SJCRH30 (cell line): ENCODE measurements at places on chromosomes 5 and 9.

- no peak for DNase-seq
Measured at GRCh38 chr9:108167136-108167900, 677.7 kb upstream of the KLF4 start.

DNA sequence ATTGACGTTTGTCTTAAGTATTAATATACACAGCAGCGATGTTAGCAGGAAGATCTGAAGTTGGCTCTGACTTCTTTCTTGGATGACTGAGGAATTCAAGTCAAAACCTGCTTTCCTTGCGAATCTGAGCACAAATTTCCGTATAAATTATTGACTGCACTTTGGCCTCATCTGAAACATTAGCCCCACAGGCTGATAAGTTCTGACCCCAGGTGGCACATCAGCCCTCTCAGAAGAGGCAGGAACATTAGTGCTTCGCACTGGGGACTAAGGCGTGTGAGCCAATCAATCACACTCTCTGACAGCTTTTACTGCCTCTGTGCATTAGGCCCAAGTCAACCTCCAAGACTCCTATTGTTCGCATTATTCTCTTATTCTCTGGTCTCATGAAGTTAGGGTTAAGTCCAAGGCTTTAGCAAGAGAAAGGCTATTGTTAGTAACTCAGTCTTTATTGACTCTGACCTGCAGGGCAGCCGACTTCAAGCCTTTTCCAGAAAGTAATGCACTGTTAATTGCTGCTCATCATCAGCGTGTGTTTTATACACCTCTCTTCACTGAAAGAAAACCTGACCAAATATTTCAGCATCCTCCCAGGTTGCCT lies 84.2 kb downstream of the ZNF608 start:
- DNase-seq: peak; percentile 50

DNA sequence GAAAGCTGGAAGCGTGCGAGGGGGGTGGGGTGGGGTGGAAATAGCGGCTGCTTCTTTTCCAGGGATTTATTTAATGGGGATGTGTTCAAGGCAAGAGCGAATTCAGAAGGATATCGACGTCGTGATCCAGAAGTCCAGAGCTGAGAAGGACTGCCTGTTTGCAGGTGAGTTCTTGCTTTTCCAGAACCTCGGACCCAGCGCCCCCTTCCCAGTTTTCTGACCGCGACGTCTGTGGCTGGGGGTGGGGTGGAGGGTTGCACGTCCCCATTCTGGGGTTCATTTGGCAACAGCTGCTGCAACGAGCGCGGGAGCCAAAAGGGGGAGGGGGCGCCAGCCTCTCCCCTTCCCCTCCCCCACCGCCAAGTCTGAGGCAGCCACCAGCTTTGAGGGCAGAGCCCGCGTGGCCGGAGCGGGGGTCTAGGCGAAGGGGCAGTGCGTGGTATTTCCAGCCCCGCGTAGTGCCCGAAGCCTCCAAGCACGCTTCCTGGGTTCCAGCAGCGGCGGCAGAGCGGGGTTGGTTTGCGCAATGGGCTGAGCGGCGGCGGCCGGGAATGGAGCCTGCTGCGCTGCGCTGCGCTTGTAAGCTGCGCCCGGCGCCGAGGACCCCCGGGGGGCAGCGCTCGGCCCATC lies 701 bp downstream of the PARP8 start:
- DNase-seq: peak; percentile 32

- DNase-seq: no peak
Measured at GRCh38 chr5:56588636-56589480, 226.5 kb upstream of the MAP3K1 start.

DNA sequence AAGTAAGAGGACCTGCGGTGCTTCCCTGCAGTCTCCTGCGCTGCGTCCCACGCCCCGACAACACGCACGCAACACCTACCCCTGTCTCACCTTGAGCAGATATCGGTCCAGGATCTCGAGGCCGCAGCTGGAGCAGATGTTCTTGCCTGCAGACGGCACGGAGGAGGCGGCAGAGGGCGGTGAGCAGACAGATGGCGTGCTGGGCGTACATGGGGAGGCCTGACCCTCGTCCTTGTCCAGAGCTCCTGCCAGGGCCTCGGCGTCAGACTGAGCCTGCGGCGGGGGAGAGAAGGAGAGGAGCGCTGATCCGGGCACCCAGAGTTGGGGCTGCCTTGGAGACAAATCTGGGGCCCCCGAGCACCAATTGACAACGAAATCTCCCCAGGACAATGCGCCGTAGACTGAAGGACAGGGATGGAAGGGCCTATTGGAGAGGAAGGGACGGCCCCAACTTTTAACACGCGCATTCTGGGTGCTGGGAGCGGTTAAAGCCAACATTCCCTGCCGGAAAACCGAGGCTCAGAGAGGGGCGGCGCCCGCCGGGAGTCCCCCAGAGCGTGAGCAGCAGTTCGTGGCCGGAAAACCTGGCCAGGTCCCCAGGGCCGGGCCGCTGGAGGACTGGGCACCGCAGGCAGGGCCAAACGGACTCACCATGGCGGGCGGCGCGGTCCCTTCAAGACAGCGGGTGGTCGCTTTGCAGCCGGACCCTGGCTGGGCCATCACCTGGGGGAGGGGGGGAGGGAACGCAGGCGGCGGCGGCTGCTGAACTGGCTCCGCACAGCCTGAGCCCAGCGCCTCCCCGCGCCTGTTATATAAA lies 1.8 kb downstream of the LHX6 start:
- DNase-seq: no peak

GRCh38 chr5:134426361-134426760 lies 14.7 kb upstream of the CDKN2AIPNL start:
- no peak for DNase-seq

DNA sequence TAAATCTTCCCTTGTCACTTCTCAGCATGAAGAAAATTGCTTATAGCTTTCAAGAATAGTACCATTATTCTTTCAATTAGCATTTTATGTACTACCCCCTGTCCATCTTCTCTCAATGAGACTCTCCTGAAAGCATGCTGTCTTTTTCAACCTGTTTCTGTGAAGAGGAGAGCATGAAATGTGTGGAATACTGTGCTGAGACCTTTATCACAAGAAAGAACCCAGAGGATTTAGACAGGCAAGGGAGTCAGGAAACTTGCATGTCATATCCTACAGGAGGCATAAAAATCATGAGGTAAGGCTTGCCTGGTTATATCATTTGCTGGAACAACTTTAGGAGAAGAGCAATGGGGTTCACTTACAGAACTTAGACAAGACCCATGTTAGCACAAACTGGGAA lies 56.7 kb upstream of the LPAR1 start:
- DNase-seq: no peak

- DNase-seq: no peak
Measured at GRCh38 chr5:132095424-132095972, 21.9 kb downstream of the CSF2 start.

DNA sequence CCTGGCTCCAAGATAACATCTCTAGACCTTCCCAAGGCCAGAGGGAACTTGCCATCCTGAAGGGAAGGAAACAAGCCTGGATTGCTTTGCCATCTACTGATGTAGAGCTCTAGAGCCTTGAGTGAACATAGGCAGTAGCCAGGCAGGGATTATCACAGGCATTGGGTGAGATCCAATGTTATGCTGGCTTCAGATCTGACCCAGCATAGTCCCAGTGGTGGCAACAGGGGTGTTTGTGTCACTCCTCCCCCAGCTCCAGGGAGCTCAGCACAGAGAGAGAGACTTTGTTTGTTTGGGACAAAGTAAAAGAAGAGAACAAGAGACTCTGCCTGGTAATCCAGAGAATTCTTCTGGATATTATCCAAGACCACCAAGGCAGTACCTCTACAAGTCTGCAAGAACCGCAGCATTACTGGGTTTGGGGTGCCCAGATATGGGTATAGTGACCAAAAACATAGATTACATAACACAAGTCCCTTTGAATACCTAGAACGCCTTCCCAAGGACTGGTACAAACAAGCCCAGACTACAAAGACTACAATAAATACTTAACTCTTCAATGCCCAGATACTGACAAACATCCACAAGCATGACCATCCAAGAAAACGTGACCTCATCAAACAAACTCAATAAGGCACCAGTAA lies 137.6 kb upstream of the DAPK1 start:
- no peak for DNase-seq

DNA sequence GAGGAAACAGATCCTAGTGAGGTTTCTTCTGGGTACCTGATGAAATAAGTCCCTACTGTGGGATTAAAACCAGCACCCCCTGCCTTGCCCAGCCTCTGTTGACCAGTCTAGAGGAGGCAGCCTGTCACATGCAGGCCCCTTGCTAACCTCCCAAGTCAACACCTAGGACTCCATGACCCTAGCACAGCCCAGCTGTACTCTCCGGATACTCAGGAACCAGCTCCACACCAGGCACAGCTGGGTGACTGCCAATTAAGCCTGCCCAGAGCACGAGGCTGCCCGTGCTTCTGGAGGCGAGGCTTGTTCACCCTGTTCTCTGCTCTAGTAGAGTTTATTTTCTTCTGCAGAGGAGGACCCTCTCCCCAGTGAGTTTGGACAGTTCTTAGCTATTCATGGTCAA lies 92.5 kb downstream of the SNX24 start:
- DNase-seq: no peak

DNA sequence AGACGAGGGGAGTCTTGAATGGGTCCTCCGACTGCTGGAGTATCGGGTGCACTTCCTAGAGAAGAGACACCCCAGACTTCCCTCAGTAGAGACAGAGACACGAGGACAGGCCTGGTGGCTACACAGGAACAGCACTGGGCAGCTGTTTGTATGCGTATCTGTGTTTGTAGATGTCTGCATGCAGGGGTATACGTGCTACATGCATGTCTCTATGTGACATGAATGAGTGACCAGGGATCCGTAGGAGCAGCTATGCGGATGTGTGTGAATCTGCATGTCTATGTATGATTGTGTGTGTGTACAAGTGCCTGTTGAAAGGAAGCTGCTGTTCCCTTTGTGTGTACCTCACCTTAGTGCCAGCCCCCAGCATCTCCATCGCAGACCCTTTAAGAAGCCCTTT lies 31.2 kb downstream of the CNTFR start:
- DNase-seq: peak; percentile 21

- DNase-seq: no peak
Measured at GRCh38 chr9:135228345-135228982, 141.0 kb downstream of the OLFM1 start.

DNA sequence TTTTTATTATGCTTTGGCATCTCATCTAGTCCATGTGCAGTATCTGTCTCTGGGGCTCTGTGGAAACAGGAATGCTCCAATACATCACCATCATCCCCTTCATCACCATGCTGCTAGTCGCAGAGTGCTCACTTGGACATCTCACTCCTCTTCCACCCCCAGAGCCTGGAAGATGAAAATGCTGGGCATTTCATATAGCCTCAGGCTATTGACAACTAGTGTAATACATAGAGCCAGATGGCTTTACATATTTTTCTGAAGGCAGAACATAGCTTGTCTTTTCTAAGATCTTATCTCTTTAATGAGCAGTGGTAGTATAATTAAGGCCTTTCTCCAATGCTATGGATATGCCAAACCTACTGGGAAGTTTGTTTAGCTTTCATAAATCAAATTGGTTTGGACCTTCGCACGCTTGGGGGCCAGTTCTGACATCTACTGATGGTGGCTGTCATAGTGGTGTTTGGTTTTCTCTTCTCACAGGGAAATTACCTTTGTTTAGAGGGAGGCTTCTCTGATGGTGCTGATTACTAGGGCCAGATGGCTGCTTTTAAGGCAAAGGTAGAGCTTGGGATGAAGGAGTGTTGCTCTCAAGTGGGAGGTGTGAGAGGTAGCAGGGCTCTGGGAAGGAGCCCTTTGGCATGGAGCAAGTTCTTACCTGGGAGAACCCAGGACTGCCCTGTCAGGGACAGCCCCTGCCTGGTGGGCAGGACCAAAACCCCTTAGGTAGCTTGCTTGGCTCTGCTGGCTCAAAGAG lies 63.1 kb upstream of the CXCL14 start:
- DNase-seq: no peak

DNA sequence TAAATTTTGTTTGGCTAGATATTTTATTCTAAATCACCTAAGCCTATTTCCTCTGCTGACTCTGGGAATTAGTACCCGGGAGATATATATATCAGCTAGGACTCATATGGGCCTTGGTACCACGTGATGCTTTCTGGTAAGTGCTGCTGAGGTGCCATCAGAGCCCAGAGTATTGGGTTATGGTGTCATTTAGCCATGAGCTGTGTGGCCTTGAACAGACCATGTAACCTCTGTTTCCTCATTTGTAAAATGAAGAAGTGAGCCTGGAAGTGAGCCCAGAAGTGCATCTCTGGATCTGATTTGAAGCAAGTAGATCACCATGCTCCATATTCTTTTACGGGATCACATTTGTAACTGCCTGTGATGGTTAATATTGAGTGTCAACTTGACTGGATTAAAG lies 126.1 kb downstream of the GPBP1 start:
- DNase-seq: no peak

- DNase-seq: no peak
Measured at GRCh38 chr9:128372188-128372641, 1.0 kb downstream of the URM1 start.

- no peak for DNase-seq
Measured at GRCh38 chr5:141017943-141018342, 33.2 kb upstream of the PCDHB1 start.

GRCh38 chr5:126846344-126846743 lies 69.4 kb downstream of the LMNB1 start:
- DNase-seq: peak; percentile 53

- DNase-seq: no peak
Measured at GRCh38 chr9:2257248-2257929, 242.2 kb downstream of the SMARCA2 start.

DNA sequence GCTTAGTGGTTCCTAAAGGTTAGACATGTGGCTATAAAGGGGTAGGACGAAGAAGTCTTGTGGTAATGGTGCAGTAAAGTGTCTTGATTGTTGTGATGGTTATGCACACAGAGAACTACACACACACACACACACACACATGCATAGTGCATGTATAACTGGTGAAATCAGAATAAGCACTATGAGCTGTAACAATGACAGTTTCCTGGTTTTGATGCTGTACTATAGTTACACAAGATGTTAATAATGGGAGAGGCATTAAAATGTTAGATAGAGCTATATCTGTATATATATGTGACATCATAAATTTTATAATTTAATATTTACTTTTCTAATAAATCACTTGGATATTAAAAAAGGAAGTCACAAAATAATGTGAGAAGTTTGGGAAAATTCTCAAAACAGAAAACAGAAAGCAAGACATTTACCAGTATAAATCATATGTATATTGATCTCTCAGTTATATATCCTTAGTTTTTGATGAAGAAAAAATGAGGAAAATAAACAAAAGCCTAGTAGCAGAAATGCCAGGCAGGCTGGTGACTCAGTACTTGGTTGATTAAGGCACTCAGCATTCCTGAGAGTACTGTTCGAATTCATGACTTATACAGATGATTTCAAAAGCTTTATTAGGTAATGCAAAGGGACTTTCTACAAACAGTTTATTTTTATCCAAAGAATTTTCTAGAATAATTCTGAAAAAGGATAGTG lies 350.5 kb upstream of the DAB2 start:
- no peak for DNase-seq

GRCh38 chr5:169022718-169023117 lies 278.2 kb downstream of the SLIT3 start:
- DNase-seq: no peak

DNA sequence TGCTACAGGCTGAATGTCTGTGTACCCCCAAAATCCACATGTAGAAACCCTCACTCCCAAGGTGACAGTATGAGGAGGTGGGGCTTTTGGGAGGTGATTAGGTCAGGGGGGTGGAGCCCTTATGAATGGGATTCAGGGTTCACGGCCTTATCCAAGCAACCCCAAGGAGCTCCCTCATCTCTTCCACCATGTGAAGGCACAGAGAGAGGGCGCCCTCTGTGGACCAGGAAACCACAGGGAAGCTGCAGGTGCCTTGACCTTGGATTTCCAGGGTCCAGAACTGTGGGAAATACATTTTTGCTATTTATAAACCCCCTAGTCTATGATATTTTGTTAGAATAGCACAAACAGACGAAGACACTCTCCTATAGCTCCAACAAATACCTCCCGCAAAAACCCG lies 53.6 kb upstream of the IRX2 start:
- DNase-seq: no peak

- DNase-seq: no peak
Measured at GRCh38 chr5:169521366-169521983, 62.1 kb upstream of the SPDL1 start.
